Fibroblast of skin of left quadriceps (primary cell): ENCODE measurements at places on chromosomes 3 and 15.

DNA sequence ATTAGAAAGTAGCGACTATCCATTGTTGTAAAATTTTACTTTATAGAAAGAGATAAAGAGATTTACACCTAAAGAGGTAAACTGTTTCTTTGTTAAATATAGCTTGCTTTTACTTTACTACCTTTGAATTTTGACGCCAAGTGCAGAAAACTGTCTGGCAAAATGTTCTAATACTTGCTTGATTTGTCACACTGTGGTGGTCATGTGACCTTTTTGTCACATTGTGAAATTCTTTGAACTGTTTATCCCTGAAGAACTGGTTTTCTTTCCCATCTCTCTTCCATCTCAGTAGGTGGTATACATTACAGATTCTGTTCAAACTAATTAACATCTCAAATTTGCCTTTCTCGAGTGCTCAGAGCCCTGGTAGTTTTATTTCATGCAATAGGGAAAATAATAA, 327.4 kb downstream of the NAALADL2 start:
- DNase-seq: no peak

GRCh38 chr3:111143-112069, 85.2 kb upstream of the CHL1 start:
- no peak for DNase-seq

DNA sequence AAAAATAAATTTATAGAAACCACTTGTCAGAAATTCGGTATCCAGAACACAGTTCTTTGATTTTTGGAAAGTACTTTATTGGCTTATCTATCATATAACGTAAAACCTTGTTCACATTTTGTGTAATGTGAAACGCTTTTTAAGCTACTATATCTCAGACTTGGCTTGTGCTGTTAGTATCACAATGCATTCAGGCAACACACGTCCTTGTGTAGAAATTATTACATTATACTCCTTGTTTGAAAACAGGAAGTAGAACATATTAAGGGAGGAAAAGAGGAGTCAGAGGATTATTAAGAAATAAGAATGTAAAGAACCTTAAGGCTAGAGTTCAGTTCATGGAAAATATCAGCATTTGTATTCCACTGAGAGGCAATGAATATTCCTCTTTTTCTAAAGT, 1.6 kb downstream of the DNAJC13 start:
- DNase-seq: no peak

DNA sequence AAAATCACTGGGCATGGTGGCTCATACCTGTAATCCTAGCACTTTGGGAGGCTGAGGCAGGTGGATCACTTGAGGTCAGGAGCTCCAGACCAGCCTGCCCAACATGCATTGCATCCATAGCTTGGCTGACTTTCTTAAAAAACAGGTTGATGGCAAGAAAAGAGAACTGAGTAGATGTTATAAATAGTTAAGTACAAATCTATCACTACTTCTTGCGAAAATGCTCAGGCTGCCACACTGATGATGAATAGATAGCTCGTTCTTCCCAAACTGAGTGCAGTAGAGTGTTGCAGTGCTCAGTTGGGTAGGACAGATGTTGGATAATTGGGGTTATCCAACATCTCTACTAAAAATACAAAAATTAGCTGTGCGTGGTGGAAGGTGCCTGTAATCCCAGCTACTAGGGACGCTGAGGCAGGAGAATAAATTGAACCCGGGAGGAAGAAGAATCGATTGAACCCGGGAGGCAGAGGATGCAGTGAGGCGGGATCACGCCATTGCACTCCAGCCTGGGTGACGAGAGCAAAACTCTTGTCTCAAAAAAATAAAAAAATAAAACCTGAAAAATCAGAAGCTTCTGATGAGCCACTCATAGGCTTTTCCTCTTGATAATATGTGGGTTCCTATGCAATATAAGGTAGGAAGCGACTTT, 1.2 kb downstream of the BTLA start:
- DNase-seq: no peak

- DNase-seq: no peak
Observed at GRCh38 chr3:31664031-31664430, 131.3 kb downstream of the STT3B start.

GRCh38 chr3:12369029-12369428, 80.2 kb downstream of the PPARG start:
- no peak for DNase-seq

- no peak for DNase-seq
Observed at GRCh38 chr15:92142242-92143232, 251.1 kb upstream of the ST8SIA2 start.

GRCh38 chr3:122233101-122233952, 49.9 kb downstream of the CASR start:
- DNase-seq: no peak

- DNase-seq: peak; percentile 34
Observed at GRCh38 chr3:114745322-114746240, 401.5 kb downstream of the ZBTB20 start.

GRCh38 chr15:100651253-100651652, 48.9 kb downstream of the ASB7 start:
- no peak for DNase-seq

GRCh38 chr3:196197524-196197923, 13.7 kb downstream of the ZDHHC19 start:
- DNase-seq: no peak

DNA sequence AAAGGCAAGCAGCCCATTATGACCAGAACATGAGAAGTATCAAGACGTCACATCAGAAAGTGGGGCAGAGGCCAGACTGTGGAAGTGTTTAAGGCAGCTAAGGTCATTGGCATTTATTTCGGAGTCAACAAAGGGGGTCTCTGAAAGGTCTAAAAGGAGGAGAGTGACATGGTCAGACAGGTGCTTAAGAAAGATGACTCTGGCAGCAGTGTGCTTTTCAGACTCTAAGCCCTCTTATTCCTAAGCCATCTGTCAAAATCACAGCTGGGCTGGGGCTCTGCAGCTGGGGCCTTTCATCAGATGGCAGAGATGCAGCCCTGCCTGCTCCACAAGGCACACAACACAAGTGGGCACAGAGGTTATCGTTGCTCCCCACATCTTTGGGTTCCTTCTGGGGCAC, 14.0 kb downstream of the FBXL22 start:
- no peak for DNase-seq

DNA sequence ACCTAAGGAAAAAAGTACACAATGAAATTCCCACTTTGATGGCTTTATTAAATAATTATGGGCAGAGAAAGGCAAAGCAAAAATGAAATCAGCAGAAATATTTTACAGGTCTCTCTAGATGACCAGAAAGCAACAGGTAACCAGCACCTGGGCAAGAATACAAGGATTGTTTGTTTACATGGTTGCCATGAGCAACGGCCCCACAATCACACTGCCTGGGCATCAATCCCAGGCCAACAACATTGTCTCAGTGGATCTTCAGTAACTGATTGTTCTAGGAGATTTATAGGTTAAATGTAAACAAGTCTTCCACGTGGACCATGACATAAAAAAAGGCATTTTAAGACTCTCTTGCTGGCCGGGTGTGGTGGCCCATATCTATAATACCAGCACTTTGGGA, 82.6 kb downstream of the PDZRN3 start:
- DNase-seq: no peak

GRCh38 chr3:140630366-140630765, 47.5 kb upstream of the TRIM42 start:
- DNase-seq: no peak

GRCh38 chr15:31483053-31483985, 156.7 kb downstream of the KLF13 start:
- DNase-seq: no peak

DNA sequence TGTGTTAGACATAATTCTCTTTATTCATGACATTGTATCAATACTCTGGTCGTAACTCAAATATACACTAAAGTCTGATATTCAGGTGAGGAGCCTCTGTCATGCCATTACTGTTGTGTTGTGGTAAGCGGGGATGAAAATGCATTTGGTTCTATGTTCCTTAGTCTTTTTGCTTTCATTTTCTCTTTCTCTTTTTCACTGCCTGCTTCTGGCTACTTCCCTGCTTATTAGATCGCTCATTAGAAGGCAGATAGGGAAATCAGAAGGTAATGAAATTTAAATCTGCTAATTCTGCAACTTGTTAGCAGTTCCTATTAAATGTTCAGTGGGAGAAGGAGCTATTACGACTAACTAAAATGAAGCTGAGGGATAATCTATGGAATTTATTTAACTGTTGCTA, 345.0 kb downstream of the GRM7 start:
- no peak for DNase-seq

DNA sequence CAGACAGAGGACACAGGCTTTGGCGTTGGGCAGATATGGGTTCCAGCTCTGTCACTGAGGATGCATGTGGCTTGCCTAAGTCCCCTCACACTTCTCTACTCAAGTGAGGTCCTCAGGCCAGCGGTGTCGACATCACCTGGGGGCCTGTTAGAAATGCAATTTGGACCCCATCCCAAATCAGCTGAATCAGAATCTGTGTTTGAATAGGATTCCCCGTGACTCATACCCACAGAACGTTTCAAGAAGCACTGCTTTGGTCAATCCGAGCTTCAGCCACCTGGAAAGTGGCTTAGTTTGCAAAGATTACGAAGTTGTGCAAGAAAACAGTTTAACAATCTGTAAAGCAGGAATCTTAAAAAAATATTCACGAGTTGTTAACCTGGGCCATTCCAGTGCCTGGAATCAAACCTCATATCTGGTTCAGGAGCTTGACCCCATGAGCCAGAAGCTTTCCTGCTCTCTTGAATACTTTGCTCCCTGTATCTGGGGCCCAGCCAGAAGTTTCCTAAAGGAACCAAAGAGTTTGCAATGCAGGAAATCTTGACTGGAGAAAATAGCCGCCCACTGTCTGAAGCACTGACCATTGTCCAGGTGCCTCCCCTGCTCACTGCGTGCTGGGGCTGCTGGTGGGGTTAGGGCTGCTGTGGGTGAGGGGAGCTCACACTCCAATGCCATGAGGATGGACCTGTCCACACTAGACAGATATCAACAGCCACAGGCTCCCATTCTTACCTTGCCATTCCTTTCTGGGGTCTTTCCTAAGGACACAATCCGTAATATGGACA, 208.5 kb upstream of the LINGO1 start:
- peak; percentile 46 for DNase-seq

DNA sequence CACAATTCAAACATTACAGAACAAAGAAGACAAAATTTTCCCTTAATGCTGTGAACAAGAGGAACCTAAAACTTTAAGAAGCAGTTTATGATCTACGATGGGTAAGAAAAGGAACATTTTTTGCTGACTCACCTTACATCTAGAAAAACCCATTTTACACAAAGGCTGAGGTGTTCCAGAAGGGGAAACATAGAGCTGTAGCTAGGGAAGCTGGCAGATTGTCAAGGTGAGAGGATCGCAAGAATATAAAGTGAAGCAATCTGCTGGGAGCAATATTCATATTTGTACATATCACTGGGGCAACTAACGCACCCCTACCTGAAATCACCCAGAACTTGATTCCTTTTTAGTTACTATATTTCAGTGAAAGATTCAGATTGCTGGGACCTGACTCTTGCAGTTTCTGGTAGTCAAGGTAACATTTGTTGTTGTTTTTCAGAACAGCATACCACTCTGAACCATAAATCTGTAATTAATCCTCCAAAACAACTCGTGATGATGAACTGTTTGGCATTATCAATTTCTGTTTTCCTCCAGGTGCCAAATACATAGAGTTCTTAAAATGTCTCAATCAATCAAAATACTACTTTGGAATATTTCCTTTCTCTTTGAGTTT, 184.1 kb upstream of the LRRC3B start:
- no peak for DNase-seq

DNA sequence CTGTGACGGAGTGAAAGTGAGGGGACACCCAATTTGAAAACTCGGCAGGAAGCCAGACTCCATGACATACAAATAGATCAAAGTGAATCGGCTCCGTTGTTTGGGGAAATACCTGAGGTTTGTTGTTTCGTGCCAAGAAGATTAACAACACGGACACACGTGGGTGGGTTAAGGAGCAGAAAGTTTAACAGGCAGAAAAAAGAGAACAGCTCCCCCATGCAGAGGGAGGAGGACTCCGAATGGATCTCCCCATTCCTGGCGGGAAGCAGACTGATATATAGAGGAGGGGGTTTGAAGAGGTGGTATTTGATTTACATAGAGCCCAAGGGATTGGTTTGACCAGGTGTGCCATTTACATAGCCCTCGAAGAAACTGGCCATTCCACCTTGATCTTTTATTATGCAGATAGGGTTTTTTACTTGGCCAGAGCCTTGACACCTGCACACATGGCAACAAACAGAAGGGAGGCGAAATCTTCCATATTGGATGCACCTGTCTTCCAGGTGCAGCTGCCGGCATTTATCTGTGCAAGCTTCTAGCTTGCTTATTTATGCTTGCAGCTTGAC, 4.8 kb upstream of the SACM1L start:
- no peak for DNase-seq

GRCh38 chr3:44554626-44555592, at the start of gene ZKSCAN7:
TSS of gene ZKSCAN7 (plus strand) at chr3:44555193. CDS start at chr3:44557048, 1,855 bp downstream.
- DNase-seq: peak; percentile 20

- no peak for DNase-seq
Observed at GRCh38 chr15:64807751-64808222, 17.7 kb downstream of the PIF1 start.

- DNase-seq: peak; percentile 41
Observed at GRCh38 chr3:161977063-161977462, 480.5 kb downstream of the OTOL1 start.

- DNase-seq: no peak
Observed at GRCh38 chr3:69890691-69891090, 108.8 kb upstream of the SAMMSON start.

DNA sequence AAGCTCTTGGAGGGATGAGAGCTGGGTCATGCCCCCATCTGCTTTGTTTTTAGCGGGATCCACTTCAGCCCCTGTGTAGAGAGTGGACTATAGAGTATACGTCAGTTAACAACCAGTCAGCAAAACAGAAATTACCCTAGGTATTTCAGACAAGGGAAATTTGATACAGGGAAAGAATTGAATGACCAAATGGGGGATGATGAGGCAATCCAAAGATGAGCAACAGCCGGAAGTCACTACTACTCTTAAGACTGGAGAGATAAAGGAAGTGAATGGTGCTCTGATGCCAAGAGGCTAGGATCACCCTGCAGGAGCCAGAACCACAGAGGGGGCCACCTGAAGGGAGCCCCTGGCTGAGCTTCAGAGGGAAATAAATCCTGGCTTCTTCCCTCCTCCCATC, 1.7 kb upstream of the GPR62 start:
- peak; percentile 37 for DNase-seq

GRCh38 chr3:128803307-128803706, 76.1 kb upstream of the ACAD9 start:
- no peak for DNase-seq

GRCh38 chr15:96218623-96219455, 111.7 kb upstream of the NR2F2 start:
- no peak for DNase-seq
